Posterior cingulate gyrus (tissue), 11 donors: ENCODE measurements at places on chromosomes 7 and 10.

- DNase-seq = no peak
Observed at GRCh38 chr7:121401896-121402295, 5.8 kb upstream of the FAM3C start.

- DNase-seq = no peak
Observed at GRCh38 chr7:107836237-107837144, 33.5 kb upstream of the SLC26A3 start.

GRCh38 chr10:128178302-128178958, 52.2 kb upstream of the MKI67 start:
- DNase-seq = no peak

GRCh38 chr10:124640056-124640455, 104.1 kb downstream of the FAM53B start:
- peak; percentile 39 for DNase-seq

GRCh38 chr10:17640331-17640816, 3.6 kb upstream of the STAM start:
- DNase-seq = no peak

- DNase-seq = no peak
Observed at GRCh38 chr10:34539533-34540315, 275.4 kb downstream of the PARD3 start.

DNA sequence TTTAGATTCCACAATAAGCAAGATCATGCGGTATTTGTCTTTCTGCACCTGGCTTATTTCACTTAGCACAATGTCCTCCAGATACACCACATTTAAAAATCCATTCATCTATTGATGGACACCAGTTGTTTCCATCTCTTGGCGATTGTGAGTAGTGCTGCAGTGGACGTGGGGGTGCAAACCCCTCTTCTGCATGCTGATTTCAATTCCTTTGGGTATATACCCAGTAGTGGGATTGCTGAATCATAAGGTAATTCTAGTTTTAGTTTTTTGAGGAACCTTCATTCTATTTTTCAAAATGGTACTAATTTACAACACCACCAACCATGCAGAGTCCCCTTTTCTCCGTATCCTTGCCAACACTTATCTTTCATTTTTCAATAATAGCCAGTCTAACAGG, 2.0 kb upstream of the ASB10 start:
- DNase-seq = no peak

- DNase-seq = no peak
Observed at GRCh38 chr7:55570218-55570873, 2.0 kb downstream of the VOPP1 start.

- no peak for DNase-seq
Observed at GRCh38 chr10:125008689-125009638, 67.0 kb downstream of the ZRANB1 start.

DNA sequence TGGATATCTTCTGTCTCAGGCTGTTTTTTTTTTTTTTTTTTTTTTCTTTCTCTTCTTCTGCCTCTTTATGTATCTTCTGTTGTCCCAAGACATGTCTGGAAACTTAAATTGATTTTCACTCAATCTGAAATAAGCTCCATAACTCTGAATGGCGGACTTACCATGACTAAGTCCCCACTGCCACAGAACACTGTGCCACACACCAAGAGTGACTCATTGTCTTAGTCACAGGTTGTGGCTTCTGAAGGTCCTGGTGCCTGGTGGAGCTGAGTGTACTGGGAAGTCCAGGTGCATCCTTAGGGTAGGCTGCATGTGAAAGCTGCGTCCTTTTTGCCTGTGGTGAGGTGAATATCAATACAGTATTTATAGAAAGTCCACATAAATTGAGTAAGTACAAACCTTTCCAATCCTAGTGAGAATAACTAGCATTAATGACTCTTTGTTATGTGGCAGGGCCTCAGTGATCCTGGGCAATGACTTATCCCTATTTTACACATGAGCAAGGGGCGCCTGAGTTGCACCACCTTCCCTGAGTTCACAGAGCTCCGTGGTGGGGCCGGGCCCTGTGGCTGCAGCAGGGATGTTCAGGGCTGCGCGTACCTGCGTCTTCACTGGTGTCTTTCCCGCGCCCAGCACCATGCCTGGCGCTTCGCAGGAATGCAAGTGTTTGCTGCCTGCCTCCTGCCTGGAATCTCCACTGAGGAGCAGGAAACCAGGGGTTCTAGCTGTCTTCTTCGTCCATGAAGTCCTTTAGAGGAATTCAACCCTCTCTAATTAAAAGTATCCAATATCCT, 4.3 kb downstream of the PFKP start:
- no peak for DNase-seq

DNA sequence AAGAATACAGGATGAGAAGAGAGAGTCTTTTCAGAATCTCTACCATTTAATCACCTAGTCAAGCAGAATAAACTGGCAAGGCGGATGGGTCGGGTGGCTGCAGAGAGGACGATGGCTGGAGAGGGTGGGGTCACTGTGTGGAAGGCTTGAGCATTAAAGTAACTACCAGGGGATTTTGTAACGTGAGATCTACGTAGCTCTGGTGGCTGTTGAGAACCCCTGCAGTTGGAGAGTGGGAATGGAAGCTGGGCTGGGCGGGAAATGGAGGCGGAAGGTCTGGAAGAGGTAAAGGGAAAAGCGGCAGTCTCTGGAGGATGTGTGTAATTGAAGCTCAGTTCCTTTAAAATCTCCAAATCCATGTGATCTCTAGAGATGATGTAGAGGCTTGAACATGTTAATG, 135.0 kb downstream of the GATA3 start:
- DNase-seq = no peak

DNA sequence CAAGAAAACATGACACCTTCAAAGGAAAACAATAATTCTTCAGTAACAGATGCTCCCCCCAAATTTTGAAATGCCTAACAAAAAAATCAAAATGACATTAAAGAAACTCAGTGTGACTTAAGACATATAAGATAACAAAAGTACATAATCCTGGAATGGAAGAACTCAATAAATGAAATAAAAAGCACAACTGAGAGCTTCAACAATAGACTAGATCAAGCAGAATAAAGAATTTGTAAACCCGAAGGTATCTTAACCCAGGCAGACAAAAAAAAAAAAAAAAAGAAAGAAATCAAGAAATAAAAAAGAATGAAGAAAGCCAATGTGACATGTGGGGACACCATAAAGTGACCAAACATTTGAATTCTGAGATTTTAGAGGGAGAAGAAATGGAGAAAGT, 27.7 kb upstream of the LRRD1 start:
- DNase-seq = no peak

- DNase-seq = no peak
Observed at GRCh38 chr7:134705716-134706115, 59.1 kb downstream of the BPGM start.

DNA sequence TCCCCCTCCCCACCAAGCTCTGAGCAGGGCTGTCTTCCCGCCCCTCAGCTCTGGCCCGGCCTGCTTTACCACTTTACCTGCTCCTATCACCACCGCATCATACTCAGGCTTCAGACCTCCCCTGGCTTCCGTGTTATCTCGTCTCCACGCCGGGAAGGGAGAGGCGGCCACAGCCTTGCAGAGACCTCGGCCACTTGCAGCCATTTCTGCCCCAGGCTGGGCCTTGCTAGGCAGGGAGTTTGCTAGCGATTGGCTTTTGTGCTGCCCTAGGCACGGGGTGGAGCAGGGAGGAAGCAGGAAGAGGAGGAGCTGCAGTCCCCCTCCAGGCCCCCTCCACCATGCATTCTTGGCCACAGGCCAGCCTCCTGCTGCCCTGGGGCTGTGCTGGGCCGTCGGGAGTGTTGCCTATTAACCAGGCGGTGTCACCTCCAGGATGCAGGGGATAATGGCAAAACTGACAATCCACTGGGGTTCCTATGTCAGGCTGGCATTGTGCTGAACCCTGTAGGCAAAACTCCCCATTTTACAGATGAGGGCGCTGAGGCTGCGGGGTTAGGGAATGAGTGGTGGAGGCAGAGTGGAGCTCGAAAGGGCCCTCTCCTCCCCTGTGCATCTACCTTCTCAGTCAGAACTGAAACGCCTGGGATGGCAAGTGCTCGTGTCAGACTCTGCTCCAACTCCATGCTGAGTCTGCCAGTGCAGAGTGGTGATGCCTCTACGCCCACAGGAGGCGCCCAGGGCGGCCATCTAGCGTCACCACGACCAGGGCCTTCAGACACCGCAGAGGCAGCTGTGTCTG, at the start of gene PYROXD2:
Gene PYROXD2, minus strand, starts transcription at position 251 of the 799 bp plus-strand sequence. Its CDS starts 47 bp downstream, at position 204.
- DNase-seq = peak; percentile 60
